LNCaP clone FGC (cell line): ENCODE measurements at places on chromosomes 1 and 21.
A peak's percentile ranks its signal among the peaks of the same experiment; 100 is the strongest.

- DNase-seq = no peak
Measured at GRCh38 chr1:238954865-238955264, 431.5 kb upstream of the CHRM3 start.

DNA sequence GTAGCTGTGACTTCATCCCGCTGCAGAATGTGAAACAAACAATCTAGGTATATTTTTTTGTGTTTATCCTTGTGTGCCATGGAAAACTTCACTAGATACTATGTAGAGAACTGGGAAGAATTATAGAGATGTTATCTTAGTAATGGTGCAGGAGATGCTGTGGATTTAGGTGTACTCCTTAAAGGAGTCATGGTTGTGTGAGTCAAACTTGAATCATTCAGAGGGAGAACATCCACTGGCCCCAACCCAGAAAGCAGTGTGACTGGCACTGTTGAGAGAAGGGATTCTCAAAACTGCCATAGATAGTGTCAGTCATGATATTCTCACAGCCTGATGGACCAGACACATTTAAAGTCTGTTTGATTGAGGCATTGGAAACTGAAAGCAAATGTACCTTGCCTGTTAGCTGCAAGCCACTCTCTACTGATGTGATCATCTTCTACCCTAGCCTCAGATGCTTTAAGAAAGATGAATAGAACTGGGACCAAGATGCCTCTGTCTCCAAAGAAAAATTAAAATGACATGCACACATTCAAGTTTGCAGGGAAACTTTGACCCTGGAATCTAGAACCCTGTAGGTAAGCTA, 754.6 kb downstream of the MRPL39 start:
- no peak for DNase-seq

DNA sequence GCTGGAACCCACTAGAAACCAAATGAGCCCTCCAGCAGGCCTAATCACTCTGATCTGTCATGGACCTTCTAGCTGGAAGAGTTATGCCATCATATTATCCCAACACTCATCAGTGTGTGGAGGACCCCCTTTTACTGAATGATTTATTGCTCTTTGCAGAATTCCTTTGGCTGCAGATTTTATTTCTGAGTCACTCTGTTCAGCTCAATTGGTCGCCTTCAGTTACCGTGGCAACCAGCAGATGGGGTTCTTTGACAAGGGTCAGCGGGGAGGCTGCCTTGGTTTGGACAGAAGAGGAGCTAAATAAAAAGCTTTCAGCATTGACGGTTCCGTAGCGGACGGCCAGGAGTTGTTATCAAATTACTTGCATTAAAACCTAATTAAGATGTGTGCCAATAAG, 220.1 kb downstream of the SDCCAG8 start:
- DNase-seq = no peak

DNA sequence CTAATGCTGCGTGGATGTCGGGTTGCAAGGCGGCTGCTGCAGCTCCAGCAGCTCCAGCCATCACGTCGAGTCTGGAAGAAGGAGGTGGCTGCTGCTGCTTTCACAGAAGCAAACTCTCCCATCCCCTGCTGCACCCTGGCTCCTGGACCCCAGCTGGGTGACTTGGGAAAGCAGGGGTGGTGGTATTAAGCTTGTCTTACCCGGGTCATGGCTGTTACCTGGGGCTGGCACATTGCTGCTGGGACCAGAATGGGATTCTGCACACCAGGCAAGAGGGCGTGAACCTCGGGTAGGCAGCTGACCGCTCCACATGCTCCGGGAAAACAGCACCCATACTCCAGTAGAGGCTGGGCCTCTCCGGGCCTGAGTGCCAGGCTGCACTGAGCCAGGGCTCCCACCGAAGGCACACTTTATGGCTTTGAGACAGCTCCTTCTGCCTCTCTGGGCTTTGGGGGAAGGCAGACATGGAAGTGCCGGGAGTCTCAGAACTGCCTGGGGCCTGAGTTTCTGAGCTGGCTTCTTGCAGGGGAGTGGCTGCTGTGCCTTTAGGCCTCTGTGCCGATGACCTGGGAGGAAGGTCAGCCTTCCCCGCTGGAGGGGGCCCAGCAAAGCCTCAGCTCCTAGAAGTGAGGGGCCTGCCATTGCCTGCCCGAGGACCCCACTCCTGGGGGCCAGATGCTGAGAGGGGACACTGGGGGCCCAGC, 1.2 kb downstream of the SMIM1 start:
- DNase-seq = no peak

DNA sequence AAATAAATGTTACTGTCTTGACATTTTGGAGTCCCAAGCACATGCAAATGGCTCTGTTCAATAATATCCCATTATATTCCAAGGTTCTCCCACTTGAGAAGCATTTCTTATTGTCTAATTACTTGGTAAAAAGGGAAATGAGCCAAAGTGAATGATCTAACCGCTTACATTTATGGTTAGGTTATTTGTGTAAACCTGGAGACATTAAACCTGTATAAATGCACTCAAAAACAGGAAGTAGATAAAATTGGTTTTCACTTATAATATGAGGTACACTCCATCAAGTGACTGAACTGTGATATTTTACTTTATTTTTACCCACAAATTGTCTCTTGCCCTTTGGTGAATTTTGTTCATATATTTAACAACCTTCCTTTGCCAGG, 26.8 kb downstream of the KIF1B start:
- no peak for DNase-seq

- DNase-seq = no peak
Measured at GRCh38 chr1:112502826-112503225, 5.9 kb upstream of the WNT2B start.

- no peak for DNase-seq
Measured at GRCh38 chr1:39995973-39996393, 41.0 kb downstream of the MFSD2A start.

GRCh38 chr1:179871940-179872339, 5.7 kb downstream of the TOR1AIP2 start:
- no peak for DNase-seq

GRCh38 chr1:67304023-67304422, 3.6 kb upstream of the IL12RB2 start:
- DNase-seq = no peak

GRCh38 chr1:219661464-219662092, 48.7 kb upstream of the ZC3H11B start:
- DNase-seq = no peak

GRCh38 chr1:205709059-205709398, 28.7 kb upstream of the SLC45A3 start:
- no peak for DNase-seq

DNA sequence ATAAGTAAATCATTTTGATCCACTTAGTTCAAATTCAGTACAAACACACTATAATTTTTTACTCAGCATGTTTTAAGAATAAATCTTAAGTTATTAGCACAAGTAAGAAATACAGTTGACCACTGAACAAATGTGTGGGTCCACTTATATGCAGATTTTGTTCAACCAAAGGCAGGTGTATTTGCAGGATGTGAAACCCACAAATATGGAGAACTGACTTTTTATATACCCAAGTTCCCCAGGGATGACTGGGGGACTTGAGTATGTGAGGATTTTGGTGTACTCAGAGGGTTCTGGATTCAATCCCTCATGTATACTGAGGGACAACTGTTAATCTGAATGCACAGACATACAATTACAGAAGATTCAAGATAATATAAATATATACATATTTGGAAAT, 25.7 kb upstream of the ERICH3 start:
- DNase-seq = no peak

- no peak for DNase-seq
Measured at GRCh38 chr1:42008264-42008663, 89.5 kb upstream of the HIVEP3 start.

- peak; percentile 45 for DNase-seq
Measured at GRCh38 chr1:111656086-111657017, 36.8 kb downstream of the RAP1A start.

DNA sequence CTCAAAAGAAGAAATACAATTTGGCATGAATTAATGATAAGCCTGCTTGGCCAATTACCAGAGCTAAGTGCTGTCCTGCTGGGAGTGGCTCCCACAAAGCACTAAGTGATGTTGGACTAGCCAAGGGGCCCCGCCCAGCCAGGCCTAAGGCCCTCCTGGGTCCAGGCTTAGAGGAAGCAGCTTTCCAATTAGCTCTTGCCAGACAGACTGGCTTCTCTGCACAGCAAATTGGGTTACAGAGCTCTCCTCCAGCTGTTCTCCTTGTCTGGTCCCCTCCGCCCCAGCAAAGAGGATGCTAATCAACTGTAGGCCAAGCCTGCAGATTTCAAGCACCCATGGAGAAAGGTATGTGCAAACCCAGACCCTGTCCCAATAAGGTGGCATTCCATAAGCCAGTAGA, 151.9 kb downstream of the DMRTA2 start:
- DNase-seq = no peak

DNA sequence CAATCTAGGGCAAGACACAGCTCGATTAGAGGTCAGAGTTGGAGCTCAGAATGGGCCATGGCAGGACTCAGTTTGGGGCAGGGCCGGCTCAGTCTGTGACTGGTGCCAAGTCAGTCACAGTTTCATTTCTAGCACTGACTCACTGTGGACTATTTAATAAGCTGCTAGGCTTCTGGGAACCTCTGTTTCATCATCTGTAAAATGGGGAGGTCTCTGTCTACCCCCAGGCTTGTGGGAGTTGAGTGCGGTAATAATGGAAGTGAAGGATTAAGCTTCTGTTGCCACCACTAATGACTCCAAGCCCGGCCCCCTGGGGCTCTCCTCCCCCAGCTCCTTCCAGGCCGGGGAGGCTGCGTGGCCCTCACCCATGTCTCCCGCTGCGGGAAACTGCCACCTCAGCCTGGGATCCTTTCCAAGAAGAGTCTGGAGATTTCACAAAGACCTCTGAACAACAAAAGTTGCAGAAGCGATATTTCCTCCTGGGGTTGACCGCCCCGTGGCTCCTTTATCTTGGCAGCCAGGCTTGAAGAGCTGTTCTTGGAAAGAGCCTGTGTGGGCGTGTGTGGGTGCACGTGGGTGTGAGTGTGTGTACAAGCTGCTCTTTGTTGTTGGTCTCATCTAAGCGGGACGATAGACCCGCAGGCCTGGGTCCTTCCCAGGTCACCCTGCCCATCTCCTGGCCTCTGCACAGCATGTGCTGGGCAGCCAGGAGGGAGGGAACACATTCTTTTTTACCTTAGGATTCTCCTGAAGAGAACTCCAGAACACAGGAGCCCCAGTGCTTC, 29.1 kb downstream of the KNCN start:
- DNase-seq = peak; percentile 8

GRCh38 chr21:39952265-39952664, 85.0 kb downstream of the PCP4 start:
- no peak for DNase-seq

- no peak for DNase-seq
Measured at GRCh38 chr1:54410359-54410758, 4.2 kb upstream of the SSBP3 start.

DNA sequence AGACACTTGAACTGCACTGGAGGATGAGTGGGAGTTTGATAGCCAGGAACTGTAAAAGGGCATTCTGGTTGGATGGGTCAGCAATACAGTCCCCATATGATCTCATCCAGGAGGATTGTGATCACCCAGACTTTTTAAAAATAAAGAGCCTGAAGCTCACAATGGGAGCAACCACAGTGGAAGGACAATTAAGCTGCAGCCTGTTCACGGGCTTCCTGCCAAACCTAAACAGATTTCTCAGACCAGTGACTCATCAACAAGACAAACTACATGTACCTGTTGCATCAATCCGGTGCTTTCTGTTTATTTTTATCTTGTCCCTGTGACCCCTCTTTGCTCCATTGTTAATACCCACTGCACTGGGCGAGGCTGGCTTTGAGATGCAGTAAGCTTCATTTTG, 52.3 kb downstream of the PAPPA2 start:
- DNase-seq = peak; percentile 27

GRCh38 chr1:226349801-226350518, 41.0 kb upstream of the LIN9 start:
- no peak for DNase-seq

GRCh38 chr1:59367301-59368007, 70.6 kb downstream of the FGGY start:
- DNase-seq = no peak

GRCh38 chr1:177864538-177865305, 105.1 kb downstream of the SEC16B start:
- no peak for DNase-seq

DNA sequence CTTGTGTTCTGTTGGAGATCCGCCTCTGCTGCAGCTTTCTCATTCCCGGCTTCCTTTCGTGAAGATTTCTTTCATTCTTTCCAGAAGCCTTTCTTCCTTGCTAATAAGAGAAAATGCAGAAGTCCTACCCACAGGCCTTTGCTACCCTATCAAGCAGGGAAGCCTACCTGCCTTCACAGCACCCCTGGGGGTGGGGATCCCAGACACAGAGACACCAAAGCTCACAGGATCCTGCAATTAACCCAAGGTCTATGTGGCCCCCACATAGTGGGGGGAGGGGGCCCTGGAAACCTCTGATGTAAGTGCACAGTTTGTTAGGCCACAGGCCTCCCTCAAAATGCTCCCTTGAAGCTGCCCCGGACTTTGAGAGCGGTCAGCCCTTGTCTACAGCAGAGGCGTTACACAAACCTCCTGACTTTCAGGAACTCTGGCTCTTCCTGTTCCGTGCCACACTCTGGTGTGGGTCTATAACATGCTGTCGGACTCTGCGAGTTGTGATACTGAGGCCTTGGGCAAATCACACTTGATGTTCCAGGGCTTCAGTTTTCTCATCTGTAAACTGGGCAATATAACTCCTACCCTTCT, 31.2 kb downstream of the NKAIN1 start:
- no peak for DNase-seq

GRCh38 chr1:169999331-169999741, 75.2 kb downstream of the KIFAP3 start:
- no peak for DNase-seq

GRCh38 chr1:145961425-145962156, 2.8 kb downstream of the ANKRD34A start:
- no peak for DNase-seq

GRCh38 chr1:42981871-42982270, 23.2 kb upstream of the SLC2A1 start:
- DNase-seq = no peak

DNA sequence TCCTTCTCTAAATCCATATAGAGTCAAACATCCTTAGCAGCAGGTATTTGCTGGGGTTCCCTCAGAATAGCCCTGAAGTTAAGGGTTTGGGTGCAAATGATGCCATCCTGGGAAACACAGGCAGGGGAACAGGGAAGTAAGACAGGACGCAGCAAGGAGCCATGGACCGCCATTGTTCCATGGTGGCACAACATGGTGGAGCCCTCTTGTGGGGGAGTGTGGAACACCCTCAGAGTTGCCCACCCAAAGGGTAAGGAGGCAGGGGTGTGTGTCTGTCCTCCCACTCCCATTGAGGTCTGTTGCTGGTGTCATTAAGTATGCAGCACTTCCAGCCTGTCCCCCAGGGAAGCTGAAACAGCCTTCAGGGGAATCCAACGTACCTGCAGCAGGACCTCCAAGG, 20.4 kb upstream of the RCAN1 start:
- no peak for DNase-seq

GRCh38 chr21:14366998-14367397, 15.9 kb downstream of the HSPA13 start:
- no peak for DNase-seq

GRCh38 chr1:55481634-55482033, 266.5 kb upstream of the USP24 start:
- no peak for DNase-seq
